Stimulated activated CD4-positive, alpha-beta T cell treated with anti-CD3 and anti-CD28 coated beads, Interleukin-12 subunit alpha, Interleukin-12 subunit beta, amount 100 ng/mL, for 48 hours (primary cell): ENCODE measurements at places on chromosomes 2 and 18.

GRCh38 chr2:146370826-146371225, 1474.0 kb upstream of the ACVR2A start:
- DNase-seq, result no peak

DNA sequence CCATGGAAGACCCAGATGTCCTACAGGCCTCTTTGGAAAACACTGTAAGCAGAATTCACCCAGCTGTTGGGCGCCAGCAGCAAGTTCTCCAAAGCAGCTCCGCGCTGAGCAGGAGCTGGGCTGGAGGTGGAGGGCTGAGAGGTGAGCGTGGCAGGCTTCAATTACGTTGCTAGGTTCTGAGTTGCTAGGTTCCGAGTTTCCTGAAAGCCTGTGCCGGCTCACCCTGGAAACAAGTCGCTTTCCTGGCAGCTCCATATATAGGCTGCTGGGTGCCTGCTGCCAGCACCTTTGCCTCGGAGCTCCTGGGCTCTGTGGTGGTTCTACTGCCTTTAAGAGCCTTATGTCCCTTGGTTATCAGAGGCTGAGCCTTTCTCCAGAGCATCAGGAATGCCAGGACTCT, 14.4 kb upstream of the EGR4 start:
- DNase-seq, result no peak

DNA sequence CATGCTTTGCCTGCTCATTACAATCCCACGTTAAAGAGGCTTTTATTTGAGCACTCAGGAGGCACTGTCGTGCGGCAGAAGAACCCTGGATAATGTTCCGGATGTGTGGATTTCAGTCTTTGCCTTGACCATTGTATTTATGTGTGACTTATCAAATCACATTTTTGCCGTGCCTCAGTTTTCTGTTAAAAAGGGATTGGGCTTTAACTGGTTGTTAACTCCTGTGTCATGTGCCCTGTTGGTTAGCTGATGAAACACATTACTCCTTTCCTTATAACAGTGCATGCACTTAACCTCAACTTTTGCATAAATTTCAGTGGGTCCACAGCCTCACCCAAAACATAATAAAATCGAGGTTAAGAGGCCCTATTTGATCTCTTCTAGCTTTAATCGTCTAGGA, 52.7 kb downstream of the NAB1 start:
- DNase-seq, result no peak

DNA sequence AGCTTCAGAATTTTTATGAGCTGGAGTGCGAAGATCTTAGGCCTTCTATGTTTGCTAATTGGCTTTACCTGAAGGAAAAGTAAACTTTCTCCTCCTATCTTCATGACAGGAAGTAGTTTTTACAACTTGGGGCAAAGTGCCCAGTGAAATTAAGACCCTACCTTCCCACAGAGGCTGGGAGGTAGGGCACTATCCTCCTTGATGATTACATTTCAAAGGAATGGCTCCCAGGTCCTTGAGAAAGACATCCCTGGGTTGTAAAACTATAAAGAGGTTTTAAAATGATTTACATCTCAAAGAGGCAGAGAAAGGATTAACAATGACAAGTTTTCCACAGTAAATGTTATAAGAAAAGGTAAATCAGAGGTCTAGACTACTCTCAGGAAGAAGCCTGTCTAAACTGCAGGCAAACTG, 155.8 kb downstream of the CDH7 start:
- DNase-seq, result no peak

DNA sequence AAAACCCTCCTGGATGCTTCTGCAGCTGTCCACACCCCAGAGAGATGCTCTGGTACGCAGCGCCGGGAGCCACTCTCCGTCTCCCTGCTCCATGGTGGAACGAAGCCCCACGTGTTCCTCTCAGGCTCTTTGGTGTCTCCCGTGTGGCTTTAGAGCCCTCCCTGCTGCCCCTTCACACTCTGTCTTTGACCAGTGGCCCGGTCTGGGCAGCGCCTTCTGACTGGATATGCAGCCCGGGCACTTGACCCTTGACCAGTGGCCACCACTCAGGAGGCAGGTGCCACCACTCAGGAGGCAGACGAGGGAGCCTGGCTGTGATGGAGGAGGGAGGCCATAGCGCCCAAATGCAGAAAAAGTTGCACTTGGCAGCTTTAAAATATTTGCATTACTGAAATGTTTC, 214.5 kb upstream of the SALL3 start:
- DNase-seq, result no peak

GRCh38 chr2:30223413-30223874, 7.9 kb upstream of the LBH start:
- DNase-seq, result no peak

- DNase-seq, result no peak
Observed at GRCh38 chr2:48531141-48531648, 1.2 kb downstream of the STON1 start.

- DNase-seq, result no peak
Observed at GRCh38 chr2:187150670-187151069, 297.4 kb downstream of the CALCRL start.

DNA sequence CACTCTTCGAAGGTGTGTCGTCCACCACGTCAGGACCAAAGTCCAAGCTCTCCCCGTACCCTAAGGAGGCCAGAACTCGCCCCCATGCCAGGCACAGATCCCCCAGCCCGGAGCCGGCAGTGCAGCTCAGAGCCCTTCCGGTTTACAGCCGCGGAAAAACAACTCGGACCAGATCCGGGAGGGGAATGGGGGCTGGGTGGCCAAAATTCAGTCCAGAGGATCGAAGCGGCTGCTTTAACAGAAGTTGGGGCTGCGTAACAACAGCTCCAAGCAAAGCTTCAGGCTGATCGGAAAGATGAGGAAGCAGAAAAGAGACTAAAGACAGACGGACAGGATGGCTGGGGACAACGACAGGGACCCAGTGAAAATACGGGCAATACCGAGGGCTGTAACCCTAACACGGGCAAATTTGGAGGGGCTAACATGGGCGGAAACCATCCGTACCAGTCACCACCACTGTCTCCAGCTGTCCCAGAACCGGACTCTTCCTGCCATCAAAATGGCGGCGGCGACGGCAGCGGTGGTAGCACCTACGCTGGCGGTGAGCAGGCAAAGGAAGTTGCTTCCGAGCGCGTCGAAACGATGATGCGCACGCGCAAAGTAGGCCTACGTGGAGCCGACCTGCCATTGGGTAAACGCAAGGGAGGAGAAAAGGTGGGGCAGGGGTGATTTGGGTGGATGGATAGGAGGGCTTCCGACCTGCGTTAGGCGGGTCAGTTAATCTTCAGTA, at the start of gene MMADHC:
Gene MMADHC, minus strand, starts transcription at position 556 of the 730 bp plus-strand sequence. CDS start 678 bp downstream, outside the sequence.
- peak; percentile 88 for DNase-seq

GRCh38 chr2:210562091-210562490, 5.7 kb downstream of the CPS1 start:
- DNase-seq, result no peak

GRCh38 chr2:186189816-186190215, 296.2 kb upstream of the ZC3H15 start:
- no peak for DNase-seq

GRCh38 chr2:147642765-147643164, 202.1 kb upstream of the ACVR2A start:
- no peak for DNase-seq

- DNase-seq, result no peak
Observed at GRCh38 chr2:98029718-98030222, 34.0 kb upstream of the TMEM131 start.

DNA sequence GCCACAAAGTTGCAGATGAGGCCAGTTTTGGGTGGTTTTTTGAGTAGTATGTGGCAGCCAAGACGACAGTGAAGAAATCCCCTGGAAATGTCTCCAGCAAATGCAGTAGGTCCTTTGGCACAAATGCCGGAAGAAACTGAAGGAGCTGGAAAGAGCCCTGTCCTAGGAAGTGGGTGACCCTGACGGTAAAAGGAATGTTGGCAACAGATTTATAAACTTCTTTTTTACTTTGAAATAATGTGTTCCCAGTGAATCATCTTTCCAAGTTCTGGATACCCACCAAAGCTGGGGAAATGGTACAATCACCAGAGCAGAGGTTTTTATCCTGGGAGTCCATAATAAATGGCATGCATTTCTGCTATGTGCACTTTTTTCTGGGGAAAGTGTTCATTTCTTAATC, 112.9 kb downstream of the CSRNP3 start:
- DNase-seq, result no peak

DNA sequence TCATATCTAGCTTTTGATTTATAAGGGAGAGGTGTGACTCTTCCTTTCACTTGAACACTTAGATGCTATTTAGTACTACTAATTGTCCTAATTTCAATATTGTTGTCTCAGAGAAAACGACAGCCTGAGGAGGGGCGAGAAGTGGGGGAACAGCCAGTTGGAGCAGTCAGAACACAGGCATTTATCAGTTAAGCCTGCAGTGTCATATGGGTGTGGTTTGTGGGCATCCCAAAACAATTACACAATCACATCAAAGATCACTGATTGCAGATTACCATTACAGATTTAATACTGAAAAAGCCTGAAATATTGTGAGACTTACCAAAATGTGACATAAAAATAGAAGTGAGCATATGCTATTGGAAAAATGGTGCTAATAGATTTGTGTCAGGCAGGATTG, 15.8 kb downstream of the TMEM131 start:
- no peak for DNase-seq

GRCh38 chr18:26103579-26103978, 13.2 kb upstream of the SS18 start:
- peak; percentile 10 for DNase-seq

DNA sequence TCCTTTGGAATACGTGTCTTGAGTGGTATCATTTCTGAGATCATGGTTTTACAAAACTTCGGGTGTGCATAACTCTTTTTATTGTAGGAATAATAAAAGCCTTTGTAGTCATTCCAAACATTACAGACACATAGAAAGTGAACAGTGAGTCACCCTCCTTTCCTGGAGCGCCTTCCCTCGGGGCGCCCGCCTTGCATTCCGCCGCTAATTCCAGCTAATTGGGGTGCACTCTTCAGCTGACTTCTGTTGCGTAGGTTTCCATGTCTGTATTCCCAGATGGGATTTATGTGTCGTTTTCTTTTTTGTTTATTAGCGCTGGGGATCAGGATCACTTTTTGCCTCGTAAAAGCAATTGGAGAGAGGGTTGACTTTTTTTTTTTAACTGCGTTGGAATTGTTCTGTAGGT, 18.7 kb downstream of the SH3BP4 start:
- no peak for DNase-seq

GRCh38 chr2:64975232-64975821, 13.9 kb upstream of the SLC1A4 start:
- no peak for DNase-seq

DNA sequence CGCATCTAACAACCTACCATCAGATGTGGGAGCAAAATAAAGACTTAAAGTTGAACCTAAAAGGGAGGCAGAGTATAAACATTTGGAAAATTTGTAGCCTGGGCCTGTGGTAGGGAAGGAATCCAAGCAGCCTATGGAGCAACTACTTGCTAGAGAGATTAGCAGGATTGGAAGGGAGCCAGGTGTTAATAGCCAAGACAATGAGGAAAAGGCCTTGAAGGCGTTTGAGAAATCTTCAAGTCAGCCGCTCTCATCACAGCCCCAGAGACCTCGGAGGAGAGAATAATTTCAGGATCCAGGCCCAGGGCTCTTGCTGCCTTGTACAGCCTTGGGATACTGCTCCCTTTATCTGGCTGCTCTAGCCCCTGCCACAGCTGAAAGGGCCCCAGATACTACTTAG, 219.7 kb downstream of the THSD7B start:
- DNase-seq, result no peak

- DNase-seq, result no peak
Observed at GRCh38 chr2:173280853-173281252, 73.8 kb upstream of the CDCA7 start.

- no peak for DNase-seq
Observed at GRCh38 chr2:235897992-235898391, 270.2 kb downstream of the GBX2 start.

DNA sequence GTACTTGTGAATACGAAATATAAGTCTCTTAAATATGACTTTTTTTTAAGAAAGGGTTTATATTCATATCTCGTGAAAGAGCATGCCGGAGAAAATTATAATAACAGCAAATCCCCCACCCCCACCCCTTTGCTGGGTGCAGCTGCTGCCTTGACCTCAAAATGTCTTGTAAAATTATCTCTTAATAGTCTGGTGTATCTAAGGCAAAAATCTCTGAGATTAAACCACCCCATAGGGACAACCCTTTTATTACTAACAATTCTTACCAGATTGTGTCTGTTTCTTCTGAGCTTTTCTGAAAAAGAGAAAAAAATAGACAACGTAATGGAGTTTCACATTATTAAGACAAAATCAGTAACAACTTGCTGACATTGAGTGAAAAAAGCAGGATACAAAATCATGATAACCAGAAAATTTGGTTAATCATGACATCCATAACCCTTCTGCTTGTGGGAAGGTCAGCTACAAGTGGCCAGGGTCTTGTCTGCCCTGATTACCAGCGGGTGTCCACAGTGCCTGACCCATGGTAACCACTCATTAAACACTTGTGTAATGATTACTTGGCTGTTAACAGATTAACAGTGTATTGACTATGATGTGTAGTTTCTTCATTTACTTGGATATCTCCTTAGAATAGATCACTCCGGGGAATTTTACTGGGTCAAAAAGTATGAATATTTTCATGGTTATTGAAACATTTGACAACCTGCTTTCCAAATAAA, 1.5 kb downstream of the STRADB start:
- no peak for DNase-seq

DNA sequence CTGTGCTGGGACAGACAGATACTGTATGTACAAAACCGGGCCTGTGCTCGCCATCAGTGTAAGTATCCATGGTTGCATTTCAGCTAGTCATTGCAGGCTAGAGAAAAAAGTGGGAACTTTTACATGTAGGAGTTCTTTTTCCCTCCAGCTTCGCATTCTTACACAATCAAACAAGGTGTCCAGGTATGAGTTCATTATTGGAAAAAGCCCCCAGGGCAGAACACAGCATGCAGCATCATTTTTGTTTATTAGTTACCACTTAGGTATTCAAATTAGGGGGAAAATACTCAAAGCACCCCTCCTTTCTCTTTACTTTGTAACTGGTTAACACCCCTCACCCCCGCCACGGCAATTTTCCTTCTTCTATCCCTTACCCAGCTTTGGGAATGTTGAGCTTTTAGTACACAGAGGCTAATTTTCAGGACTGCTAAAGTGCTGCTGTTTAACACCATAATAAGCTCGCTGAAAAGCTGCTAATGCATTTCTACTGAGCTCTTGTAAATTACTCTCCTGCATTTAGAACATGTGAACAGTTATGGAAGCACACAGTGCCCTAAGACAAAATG, 13.6 kb downstream of the UPP2 start:
- DNase-seq, result no peak

GRCh38 chr2:38037325-38037724, 38.6 kb downstream of the CYP1B1 start:
- DNase-seq, result no peak

DNA sequence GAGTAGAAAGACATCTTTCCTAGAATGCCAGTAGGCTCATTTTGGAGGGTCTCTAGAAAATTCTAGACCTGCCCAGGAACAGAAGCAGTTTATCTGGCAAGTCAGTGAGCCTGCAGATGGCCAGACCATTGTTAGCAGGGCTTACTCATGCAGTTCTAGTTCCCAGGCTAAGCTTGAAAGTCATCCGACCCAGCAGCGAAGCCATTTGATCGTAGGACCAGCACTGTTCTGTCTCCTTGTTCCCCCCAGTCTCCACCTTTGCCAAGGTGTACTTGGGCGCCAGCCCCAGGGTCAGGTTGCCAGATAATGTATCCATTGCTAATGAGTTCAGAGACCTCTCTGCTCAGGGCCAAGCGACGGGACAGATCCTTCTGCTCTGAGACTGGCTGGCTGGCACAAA, 70.1 kb downstream of the EPAS1 start:
- no peak for DNase-seq

GRCh38 chr18:74281011-74281979, 10.5 kb downstream of the CYB5A start:
- no peak for DNase-seq

GRCh38 chr2:72923833-72924352, 6.6 kb downstream of the EMX1 start:
- no peak for DNase-seq

GRCh38 chr2:144159240-144159639, 360.7 kb downstream of the ZEB2 start:
- DNase-seq, result no peak
